ENCODE measurements at places on chromosomes 7 and 10.

DNA sequence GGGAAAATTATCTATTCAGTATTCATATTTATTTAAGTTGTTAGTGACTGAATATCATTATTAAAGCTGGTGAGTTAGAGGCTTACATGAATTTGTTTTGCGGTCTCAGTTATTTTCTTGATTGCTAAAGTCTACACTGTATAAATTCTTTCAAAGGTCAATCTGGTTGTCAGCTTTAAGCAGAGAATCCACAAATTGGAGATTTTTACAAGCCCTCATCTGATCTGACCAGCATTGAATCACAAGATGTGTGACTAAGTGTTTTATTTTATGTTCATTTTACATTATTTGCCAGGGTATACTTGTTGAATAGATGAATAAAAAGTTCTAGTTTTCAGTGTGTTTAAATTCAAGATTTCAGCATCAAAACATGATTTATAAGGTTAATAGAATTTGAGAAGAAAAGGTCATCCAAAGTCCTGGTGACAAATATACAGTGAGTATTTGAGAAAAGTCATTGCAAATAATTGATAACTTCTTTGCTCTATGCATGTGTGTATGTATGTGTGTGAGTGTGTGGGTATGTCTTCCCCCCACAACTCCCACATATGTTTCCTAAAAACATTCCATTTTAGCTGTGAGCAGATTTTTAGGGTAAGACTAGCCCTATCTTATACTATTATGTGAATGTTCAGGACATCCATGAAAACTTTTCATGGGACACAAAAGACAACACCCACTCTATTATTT is 4.4 kb downstream of the SEMA3A start:
- DNase-seq: no peak

- DNase-seq: peak; percentile 67
Measured at GRCh38 chr7:51123322-51124019, 193.1 kb downstream of the COBL start.

GRCh38 chr10:86197166-86197790 is 169.3 kb downstream of the GRID1 start:
- no peak for DNase-seq

DNA sequence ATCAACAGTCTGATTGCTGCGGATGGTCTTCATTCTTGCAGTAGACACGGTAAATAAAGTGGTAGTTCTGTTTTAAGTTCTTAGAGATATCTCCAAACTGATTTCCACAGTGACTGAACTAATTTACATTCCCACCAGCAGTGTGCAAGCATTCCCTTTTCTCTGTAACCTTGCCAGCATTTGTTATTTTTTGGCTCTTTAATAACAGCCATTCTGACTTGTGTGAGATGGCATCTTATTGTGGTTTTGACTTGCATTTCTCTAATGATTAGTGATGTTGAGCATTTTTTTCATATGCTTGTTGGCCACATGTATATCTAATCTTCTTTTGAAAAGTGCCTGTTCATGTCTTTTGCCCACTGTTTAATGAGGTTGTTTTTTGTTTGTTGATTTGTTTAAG is 30.2 kb upstream of the CXCL12 start:
- no peak for DNase-seq

- DNase-seq: no peak
Measured at GRCh38 chr10:124150807-124151417, 57.5 kb upstream of the CHST15 start.

- DNase-seq: no peak
Measured at GRCh38 chr10:132835848-132836233, 49.9 kb upstream of the NKX6-2 start.

- no peak for DNase-seq
Measured at GRCh38 chr10:13515467-13515866, 13.3 kb downstream of the BEND7 start.

DNA sequence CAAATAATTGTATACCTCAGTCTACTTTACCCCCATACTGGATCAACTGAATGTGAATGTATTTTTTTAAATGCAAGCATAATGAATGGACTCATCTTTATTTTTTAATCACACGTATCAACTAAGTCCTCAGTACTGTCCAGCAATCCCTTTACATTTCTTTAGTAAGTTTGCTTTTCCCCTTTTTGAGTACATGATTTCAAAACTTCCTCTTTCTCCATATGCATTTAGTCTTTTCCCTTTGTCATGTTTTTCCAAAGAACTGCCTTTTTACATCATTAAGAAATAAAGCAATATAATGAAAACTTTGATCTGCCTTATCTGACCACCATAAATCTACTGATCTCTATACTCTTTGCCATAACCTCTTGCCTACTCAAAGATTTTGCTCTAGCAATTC is 182.5 kb upstream of the AKR1E2 start:
- DNase-seq: no peak
